ENCODE measurements at places on chromosomes 4 and X.
A peak's percentile ranks its signal among the peaks of the same experiment; 100 is the strongest.

GRCh38 chr4:79065262-79065661 is 126.0 kb upstream of the PAQR3 start:
- no peak for DNase-seq

DNA sequence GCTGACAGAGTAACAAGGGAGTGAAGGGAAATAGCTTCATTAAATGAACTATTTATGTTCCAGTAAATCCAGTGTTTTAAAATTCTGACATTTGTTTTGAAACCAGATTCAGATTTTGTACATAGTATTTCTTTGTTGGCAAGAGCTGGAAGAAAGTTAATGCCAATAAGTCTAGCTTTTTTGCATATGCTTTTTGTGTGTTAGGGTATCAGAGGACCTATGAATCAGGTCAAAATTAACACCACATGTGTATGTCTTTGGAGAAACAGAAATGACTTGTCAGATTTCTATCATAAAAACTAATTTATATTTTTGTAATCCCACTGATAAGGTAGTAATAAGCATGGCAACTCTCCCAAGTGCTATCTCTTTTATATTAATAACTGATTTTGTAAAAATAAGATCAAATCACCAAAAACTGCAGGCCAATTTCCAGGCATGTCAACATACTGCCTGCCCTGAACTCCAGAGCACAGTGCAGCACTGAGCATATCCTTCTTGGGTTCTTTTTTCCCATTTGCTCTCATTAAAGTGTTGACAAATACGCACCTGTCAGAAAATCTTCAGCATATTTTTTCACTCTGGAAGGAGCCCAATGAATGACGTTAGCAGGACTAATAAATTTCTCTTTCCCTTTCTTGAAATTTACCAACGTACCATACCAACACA is 65.5 kb downstream of the SH3RF1 start:
- DNase-seq, result no peak

- DNase-seq, result no peak
Observed at GRCh38 chr4:103074744-103075434, 1.7 kb downstream of the SLC9B2 start.

GRCh38 chrX:94830717-94831116 is 1156.7 kb downstream of the FAM133A start:
- DNase-seq, result no peak

- DNase-seq, result no peak
Observed at GRCh38 chrX:22534643-22535042, 261.9 kb downstream of the CBLL2 start.

GRCh38 chr4:158821228-158821971 is 52.6 kb downstream of the FNIP2 start:
- DNase-seq, result no peak

GRCh38 chr4:22019676-22020075 is 71.1 kb upstream of the KCNIP4 start:
- DNase-seq, result no peak

- DNase-seq, result peak; percentile 28
Observed at GRCh38 chr4:183721207-183722081, 62.4 kb downstream of the TRAPPC11 start.

GRCh38 chrX:12378706-12379105 is 240.4 kb downstream of the FRMPD4 start:
- DNase-seq, result no peak

- no peak for DNase-seq
Observed at GRCh38 chr4:144575181-144575580, 70.8 kb upstream of the HHIP start.

DNA sequence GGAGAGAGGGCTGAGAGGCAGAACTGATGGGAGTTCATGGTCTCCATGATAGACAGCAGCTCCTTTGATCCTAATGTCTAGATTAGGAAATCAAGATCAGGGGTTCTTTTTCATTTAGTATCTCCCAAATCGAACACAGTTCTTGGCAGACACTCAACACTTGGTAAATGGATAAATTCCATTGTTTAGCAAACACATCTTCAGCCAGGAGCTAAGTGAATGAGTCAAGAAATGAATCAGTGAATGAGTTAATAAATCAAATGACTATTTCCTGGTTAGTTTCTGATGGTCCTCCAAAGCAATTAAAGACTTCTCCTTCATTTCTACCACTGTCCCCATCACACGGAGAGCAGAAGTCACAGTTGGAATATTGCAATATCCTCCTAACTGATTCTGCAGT is 120.0 kb upstream of the SHISA3 start:
- DNase-seq, result no peak

DNA sequence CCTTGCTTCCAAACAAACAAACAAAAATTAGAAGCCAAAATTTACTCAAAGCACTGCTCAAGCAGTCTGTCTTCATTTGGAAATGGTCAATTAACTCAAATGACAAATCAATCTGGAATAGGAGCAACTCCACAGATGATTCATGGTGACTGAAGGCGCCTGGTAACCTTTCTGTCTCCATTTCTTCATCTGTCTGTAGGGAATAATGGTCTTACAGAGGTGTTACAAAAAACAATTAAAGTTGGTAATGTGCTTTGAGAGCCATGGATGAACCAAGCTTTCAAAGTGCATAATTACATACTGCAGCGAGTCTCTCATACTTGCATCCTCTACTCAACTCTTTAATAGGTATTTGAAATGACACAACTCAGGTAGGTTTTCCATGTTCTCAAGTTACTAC is 38.3 kb upstream of the STAG2 start:
- DNase-seq, result no peak

- no peak for DNase-seq
Observed at GRCh38 chrX:44099366-44099765, 126.2 kb upstream of the NDP start.

DNA sequence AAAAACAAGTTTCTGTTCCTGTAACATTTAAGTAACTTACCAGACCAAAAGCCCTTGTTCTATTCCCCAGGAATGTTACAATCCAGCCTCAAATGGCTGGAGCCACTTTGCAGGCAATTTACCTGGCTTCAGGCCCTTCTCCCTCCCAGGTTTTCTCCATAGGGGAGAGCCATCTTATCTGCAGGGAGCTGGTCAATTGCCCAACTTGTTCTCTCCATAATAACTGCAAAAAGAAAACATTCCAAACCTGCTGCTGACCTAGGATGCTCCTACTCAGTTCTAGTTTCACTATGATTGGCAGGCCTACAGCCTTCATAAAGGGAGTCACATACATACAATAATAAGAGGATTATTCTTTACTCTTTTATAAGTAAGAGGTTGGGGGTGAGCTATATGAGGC is 670.7 kb downstream of the PCDH7 start:
- no peak for DNase-seq

DNA sequence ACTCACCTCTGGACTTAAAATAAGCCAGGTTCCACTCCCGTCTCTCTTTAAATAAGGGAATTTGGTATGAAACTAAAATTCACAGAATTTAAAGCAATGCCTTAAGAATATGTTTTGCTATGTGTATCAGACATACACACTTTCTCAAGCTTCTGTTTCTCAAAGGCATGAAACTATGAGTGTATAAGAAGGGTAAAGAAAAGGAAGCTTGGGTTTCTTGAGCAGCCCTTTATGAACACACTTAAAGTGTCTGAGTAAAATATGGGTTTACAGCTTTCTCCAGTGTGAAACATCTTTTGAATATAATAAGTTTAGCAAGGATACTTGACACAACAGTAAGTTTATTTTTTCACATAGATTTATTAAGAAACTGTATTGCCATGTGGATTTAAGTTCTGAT is 370.5 kb downstream of the TMA16 start:
- no peak for DNase-seq

- no peak for DNase-seq
Observed at GRCh38 chrX:45479835-45480422, 279.3 kb upstream of the DIPK2B start.

- no peak for DNase-seq
Observed at GRCh38 chr4:180423712-180424057, 1819.5 kb upstream of the TENM3 start.

DNA sequence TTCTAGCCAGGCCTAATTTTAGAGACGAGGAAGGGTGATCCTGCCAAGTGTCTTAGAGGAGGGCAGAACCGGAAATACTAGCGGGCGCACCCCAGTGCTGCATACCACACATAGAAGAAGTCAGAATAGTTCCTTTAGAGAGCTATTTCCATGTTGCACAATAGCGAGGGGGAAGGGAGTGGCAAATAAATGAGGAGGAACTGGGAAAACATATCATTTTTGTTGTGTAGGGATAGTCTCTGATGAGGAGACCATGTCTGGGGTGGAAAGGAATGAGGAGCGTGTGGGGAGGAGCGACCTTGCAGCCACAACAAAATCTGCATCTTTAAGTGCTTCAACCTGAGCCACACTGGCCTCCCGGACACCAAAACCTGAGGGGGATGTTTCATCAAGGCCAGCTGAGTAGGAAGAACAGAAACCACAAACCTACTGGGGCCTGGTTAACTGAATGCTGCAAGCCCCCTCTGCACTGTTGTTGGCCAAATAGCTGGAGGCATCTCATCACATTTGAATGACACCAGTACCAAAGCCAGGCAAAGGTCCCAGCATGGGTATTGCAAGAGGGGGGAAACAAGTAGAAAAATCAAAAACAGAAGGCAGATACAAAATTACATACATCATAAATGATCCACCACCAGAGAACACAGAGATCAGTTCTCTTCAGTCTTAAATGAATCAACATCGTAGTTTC is 26.7 kb upstream of the C1QTNF7 start:
- DNase-seq, result no peak

DNA sequence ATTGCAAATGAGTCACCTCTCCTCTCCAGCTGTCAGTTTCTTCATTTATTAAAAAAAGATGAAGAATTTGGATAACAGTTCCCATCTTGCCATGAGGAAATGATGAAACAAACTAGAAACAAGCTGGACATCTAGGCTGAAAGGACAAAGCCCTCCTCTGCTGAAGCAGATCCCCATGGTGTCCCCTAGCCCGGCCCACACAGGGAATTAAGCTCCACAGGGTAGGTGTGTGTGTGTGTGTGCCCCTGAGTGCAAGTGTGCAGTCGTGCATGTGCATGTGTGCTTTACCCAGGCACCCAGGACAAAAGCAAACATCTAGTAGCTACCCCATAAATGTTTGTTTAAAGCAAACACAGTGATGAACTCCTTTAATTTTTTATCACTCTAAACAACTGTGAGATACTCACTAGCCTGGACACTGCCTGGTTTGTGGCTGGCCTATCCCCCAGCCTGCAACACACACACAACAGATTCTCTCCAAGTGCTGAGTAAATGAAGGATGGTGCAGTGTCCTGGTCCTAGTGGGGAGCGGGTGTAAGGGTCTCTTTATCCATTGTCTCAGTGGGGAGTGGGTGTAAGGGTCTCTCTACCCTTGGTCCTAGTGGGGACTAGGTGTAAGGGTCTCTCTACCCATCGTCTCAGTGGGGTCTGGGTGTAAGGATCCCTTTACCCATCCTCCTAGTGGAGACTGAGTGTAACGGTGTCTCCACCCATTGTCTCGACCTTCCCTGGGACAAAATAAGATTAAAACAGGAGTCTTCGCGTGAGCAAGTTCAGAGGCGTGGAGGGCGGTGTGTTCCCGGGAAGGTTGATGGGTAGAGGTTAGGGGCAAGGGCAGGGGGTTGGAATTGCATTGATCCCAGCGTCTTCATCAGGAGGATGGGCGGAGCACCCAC is 688 bp upstream of the EVC start:
- DNase-seq, result no peak

- DNase-seq, result no peak
Observed at GRCh38 chr4:145075742-145076468, 22.1 kb downstream of the ANAPC10 start.

- no peak for DNase-seq
Observed at GRCh38 chr4:31220921-31221320, 500.8 kb downstream of the PCDH7 start.

- no peak for DNase-seq
Observed at GRCh38 chrX:111581086-111581485, 69.6 kb downstream of the SERTM2 start.

GRCh38 chr4:99161373-99162099 is 17.4 kb upstream of the ADH4 start:
- no peak for DNase-seq

DNA sequence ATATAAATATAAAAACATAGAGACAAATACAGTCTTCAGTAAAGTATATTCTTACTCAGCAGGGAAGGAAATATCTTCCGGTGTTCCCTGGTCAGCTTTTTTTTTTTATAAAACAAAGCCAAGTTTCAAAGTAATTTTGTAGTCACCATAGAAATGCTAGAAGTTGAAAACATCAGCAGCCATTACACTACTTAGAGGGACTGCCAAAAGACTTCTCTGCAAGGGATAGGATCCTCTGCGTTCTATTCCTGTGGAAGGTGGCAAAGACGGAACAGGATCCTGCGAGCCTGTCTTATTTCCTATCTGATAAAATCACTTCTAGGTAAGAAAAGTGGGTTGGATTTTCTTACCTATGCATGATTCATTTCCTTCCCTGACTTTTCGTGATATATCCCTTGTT is 19.4 kb downstream of the CLDN22 start:
- no peak for DNase-seq

DNA sequence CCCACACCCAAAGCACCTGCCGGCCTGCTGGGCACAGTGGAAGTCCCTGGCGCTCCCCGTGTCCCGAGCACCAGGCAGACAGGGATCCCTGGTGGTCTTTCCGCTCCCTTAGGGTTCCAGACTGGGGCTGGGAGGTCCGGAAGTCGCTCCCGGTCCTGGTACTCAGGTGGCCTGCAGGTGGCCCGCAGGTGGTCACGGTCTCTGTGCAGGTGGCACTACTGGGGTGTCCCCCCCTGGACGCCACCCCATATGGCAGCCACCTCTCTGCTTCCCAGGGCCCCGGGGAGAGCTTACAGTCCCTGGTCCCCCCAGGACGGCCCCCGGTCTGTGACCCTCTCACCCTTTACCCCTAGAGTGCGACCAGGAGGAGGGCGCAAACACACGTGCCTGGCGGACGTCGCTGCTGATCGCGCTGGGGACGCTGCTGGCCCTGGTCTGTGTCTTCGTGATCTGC is 13.6 kb downstream of the SLC25A6 start:
- no peak for DNase-seq

DNA sequence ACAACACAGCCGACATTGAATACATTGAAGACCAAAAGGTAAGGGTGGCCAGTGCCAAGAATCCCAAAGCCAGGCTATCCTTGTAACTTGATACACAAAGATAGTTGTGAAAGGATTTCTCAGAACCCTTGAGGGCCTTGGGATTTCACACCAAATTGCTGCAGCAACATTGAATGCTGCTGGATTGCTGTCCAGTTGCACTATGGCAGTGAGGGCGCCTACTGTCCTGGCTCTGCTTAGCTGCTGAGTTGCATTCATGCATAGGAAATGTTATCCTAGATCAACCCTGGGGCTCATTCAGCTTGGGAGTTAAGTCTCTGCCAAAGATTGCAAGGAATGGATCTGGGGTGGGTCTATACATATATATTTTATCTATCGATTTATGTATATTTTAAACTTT is 38.7 kb downstream of the LONRF3 start:
- DNase-seq, result no peak

- DNase-seq, result no peak
Observed at GRCh38 chrX:48715072-48715471, 18.5 kb downstream of the SUV39H1 start.

- no peak for DNase-seq
Observed at GRCh38 chrX:135178636-135179035, 7.4 kb upstream of the CT55 start.

- DNase-seq, result no peak
Observed at GRCh38 chrX:17706676-17707075, 30.6 kb upstream of the SCML1 start.
